ENCODE measurements at places on chromosomes 7 and 10.
A peak's percentile ranks its signal among the peaks of the same experiment; 100 is the strongest.

DNA sequence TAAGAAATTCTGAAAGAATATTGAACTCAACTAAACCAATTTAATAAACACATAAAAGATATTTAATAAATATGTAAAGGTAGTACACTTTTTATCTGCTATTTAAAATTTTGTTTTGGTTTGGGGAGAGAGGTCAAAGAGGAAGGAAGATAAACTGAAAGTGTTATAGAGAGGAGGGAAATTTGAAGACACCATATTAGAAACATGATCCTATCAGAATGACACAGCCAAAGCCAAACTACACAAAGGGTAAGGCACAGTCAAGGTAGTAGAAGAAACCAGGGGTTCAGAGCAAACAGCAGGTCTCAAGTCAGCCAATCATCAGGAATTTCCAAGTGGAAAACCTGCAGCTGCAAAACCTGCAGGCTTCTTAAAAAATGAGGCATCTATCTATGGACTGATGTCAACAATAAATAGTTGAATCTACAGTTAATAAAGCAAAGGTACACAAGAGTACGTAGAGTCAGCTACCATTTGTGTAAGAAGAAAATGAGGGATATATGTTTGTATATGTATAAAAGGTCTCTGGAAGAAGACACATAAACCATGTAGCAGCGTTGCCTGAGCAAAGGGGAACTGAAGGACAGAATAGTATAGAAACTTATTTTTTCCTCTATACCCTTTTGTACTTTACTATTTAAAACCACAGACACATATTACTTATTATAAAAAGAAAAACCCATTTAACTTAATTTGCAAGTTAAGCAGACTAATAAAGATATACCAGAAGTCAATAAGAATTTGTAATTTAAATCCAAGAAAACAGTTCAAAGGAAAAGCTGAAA, 10.0 kb downstream of the ZNF800 start:
- DNase-seq, result no peak

- no peak for DNase-seq
These were observed 244.7 kb upstream of the CELF2 start for GRCh38 chr10:10772874-10773508.

GRCh38 chr10:122561212-122561611, 658 bp downstream of the DMBT1 start:
- DNase-seq, result no peak

DNA sequence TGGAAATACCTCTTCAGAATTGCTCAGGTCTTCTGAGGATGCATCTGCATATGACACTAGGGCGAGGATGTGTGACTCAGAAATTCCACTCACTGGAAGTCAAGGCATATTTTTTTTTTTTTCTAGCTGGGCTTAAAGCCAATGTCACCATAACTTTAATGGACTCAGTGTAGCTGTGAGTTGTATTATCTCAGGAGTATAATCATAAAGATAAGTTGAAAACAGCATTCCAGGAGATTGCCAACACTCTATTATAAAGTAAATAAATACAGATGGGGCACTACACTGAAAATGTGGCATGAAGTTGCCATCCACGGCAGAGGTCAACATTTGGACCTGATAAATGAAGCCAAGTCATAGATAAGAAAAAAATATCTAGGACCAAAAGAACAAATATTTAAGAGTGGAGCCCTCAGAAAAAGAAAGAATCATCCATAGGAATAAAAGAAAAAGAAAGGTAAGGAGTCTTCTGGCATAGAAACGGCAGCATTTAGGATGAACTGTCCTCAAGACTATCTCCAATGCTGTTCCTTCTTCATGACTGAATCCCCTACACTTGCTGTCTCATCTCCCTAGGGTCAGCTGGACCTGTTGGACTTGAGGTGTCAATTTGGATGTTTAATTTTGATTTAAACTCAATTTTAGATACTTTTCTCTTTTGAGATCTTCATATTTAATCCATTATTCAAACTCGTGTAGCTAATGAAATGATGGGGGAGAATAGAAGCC, 72.9 kb upstream of the CAV2 start:
- no peak for DNase-seq

- no peak for DNase-seq
These were observed 24.5 kb downstream of the TMEM209 start for GRCh38 chr7:130180571-130181262.

DNA sequence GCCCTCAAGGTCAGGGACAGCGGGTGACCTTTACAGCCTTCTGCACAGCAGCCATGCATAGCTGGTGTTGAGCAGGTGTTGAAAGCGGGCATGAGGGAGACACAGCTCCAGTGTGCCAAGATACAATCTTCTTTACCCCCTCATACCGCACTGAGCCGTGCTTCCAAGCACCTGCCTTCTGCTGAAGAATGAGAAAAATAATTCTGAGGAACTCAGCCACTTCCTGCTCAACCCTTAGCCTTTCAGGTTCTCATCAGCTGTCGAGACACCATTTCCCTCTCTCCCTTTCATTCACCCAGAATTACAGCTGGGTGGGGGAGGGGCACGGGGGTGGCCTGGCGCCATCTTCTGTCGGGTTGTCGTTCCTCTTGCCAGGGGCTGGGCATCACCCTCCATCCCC, 58.6 kb downstream of the COL13A1 start:
- DNase-seq, result no peak

DNA sequence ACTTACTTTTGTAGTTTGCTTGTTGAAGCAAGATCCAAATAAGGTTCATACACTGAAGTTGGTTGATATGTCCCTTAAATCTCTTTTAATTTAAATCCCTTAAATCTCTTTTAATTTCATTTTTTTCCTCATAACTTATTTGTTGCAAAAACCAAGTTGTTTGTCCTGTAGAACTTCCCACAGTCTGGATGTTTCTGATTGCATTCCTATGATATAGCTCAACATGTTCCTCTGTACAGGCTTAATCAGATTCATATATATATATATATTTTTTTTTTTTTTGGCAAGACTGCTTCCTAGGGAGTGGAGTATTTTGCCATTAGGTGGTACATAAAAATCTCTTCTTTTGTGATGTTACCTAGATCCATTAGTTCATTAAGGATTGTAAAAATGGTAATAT, 174.9 kb upstream of the MKLN1 start:
- no peak for DNase-seq

GRCh38 chr7:20466543-20467021, 135.9 kb downstream of the ITGB8 start:
- DNase-seq, result no peak

DNA sequence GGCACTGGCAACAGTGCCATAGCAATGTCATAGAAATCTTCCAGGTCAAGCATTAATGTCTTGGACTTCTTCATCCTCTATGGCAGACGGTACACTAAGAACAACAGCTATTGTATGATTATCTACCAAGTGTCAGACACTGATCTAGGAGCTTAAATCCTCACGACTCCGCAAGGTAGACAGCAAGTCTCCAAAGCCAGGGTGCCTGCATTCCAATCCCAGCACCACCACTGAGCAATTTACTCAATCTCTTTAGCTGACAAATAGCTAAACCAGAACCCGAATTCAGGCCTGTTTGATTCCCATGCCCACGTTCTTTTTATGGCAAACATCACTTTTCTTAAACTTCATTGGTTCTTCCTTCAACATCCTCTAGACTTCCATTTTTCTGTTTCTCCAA, 31.8 kb downstream of the DNMBP start:
- no peak for DNase-seq

GRCh38 chr10:100020886-100021253, 11.1 kb upstream of the DNMBP start:
- DNase-seq, result no peak

DNA sequence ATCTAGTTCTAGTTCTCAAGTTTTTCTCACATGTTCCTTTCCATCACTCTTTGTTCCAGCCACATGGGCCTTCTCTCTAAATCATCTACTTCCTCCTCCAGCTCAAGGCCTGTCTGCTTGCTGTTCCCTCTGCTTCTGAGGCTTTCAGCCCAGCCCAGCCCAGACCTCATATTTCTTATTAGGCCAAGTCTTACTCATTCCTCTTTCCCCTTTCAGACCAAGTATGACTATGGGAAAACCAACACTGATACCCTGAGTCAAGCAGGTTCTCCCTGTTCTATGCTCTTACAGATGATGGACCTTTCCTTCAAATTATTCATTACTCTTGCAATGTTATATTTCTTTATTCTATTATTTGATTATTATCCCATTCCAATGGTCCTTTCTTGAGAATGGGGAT, 80.3 kb upstream of the SEM1 start:
- DNase-seq, result no peak

GRCh38 chr10:101906586-101907183, 63.1 kb upstream of the KCNIP2 start:
- no peak for DNase-seq

GRCh38 chr10:110153396-110153795, 54.0 kb upstream of the MXI1 start:
- peak; percentile 13 for DNase-seq

DNA sequence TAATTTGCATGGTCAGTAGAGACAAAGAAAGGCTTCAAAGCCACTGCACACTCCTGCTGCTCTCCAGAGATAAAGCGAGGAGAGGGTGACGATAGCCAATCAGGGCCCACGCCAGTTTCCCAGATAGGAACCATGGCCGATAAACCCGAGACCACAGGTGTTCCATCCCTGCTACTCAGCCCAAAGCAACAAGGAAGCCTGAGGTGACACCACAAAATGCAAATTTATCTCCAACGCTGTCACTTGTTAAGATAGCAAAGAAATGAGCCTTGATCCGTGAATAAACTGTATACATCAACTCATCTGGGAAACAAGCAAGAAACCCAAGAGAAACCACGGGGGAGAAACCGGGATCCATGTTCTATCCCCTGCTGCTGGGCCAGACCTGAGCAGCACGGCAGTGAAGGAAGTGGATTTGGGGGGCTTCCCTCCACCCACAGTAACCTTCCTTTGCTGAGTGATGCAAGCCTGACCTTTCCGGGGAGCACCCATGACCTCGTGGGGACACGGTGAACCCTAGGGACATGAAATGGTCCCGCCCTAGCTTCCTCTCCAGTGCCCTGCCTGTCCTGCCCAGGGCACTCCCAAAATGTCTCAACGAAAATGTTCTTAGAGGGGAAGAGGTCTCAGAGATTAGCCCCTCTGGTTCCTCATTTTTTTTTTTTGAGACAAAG, 164.6 kb downstream of the PTPRN2 start:
- no peak for DNase-seq

- no peak for DNase-seq
These were observed 26.1 kb downstream of the PRSS58 start for GRCh38 chr7:142231716-142232115.

- no peak for DNase-seq
These were observed 44.3 kb downstream of the NUDCD3 start for GRCh38 chr7:44445986-44446671.
